NAMALWA (cell line): ENCODE measurements at places on chromosomes 12 and 14.

- no peak for DNase-seq
These were observed 938.6 kb upstream of the MDGA2 start for GRCh38 chr14:48614003-48614402.

GRCh38 chr12:88562846-88563582 lies 17.3 kb downstream of the KITLG start:
- no peak for DNase-seq

GRCh38 chr12:96623656-96624217 lies 134.4 kb downstream of the CFAP54 start:
- no peak for DNase-seq

GRCh38 chr12:46830731-46831334 lies 5.0 kb upstream of the SLC38A4 start:
- no peak for DNase-seq

DNA sequence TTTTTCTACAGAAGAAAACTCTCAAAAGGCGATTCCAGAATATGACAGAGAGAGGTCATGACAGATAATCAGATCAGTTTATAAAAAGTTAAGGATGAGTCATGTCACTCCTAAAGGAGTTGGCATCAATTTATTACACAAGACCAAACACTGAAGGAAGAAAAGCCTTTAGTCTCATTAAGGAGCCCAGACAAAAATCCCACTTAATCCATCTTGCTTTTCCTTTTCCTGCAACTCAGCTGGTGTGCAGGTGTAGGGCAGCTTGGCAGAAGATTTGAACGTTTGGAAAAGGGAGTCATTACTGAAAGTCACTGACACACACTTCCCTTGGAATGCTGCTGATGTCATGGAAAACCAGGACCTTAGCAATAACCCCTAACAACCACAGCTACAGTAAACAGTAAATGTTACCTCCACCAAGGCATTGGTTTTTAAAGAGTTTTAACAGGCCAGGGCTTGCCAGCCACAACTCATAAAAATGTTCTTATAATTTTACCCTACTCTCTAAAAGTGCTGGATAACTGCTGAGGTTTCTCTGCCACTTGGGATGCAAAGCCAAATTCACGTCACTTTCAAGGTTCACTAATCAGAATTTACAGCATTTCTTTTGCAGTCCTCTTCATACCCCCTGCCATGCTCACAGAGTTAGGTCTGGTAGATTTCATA lies 320.6 kb downstream of the RAD51B start:
- no peak for DNase-seq

DNA sequence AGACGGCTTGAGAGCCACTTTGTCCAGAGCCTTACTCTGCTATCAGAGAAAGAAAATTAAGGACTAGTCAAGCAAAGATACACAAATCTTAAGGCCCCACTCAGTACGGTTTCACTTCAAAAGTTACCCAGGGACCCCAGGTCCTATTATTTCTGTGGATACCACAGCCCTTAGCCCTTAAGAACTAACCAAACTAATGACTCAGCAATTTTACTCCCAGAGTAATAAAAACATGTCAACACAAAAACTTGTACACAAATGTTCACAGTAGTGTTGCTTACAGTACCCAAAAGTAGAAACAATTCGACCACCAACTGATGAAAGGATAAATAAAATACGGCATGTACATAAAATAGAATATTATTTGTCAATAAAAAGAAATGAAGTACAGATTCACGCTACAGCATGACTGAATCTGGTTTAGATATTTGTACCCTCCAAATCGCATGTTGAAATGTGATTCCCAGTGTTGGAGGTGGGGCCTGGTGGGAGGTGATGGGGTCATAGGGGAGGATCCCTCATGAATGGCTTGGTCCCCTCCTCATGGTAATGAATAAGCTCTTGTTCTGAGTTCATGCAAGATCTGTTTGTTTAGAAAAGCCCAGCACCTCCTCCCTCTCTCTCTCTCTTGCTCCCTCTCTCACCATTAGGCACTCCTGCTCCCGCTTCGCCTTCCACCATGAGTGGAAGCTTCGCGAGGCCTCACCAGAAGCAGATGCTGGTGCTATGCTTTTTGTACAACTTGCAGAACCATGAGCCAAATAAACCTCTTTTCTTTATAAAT lies 30.5 kb downstream of the AREL1 start:
- DNase-seq = no peak

DNA sequence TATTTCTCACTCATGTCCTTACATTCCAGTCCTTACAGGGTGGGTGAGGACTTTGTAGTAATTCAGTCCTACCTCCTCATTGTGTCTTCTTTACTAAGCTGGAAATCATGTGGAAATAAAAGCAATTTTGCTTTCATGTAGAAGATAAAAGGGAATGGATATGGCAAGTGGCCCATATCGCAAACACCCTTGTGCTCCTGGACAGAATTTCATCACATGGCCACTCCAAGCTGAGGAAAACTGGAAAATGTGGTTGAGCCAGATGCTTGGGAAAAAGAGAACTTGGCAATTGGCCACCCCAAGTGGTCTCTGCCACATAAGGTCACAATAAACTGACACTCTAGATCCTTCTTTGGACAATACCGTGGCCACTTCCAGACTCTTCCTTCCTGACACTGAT lies 64.2 kb upstream of the IFNG-AS1 start:
- no peak for DNase-seq

GRCh38 chr12:12240662-12241340 lies 26.0 kb downstream of the LRP6 start:
- DNase-seq = no peak

DNA sequence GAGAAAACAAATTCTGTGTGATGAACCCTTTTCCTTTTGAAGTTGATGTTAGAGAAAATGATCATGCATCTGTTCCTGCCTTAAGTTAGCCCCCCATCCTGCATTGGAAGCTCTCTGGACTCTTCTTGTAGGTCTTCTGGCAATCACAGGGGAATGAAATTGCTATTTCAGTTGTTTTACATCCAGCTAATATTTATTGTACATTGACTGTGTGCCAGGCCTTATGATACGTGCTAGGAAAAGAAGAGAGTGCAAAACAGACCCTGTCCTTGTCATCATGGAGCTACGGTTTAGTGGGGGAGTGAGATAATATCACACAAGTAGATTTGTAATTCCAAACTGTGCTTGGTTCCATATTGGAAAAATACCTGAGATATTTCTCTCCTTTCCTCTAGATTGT lies 118.6 kb downstream of the TGFB3 start:
- no peak for DNase-seq

- DNase-seq = peak; percentile 15
These were observed 19.3 kb downstream of the GXYLT1 start for GRCh38 chr12:42125388-42125767.

DNA sequence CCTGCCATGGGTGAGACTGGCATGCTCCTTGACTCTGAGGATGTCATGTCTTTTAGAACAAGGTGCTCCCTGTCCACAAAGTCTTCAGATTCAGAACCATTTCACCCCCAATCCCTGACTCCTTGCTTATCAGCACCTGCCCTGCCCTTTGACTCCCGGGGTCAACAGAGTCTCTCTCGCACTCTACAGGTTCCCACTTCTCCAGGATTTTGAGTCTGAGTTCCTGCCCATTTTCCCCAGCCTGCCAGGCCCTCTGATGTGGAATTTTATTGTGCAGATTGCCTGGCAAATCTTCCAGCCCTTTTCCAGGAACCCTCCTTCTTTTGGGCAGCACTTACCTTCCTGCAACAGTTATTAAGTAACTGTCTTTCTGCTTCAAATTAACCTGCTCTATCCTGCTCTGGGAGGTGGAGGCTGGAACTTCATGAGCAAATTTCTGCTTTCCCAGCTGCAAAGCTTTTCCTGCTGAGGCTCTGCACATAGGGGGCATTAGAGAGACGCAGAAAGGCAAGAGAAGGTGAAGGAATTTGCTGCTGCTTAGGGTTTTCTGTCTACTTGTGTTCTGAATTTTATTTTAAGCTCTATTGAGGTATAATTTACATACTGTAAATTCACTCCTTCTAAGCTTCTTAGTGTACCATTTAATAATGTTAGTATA lies 259.1 kb downstream of the PCNX1 start:
- DNase-seq = peak; percentile 14

- no peak for DNase-seq
These were observed 23.9 kb upstream of the TEX22 start for GRCh38 chr14:105374389-105374788.

- no peak for DNase-seq
These were observed 143.2 kb downstream of the ZFP36L1 start for GRCh38 chr14:68649476-68650189.

DNA sequence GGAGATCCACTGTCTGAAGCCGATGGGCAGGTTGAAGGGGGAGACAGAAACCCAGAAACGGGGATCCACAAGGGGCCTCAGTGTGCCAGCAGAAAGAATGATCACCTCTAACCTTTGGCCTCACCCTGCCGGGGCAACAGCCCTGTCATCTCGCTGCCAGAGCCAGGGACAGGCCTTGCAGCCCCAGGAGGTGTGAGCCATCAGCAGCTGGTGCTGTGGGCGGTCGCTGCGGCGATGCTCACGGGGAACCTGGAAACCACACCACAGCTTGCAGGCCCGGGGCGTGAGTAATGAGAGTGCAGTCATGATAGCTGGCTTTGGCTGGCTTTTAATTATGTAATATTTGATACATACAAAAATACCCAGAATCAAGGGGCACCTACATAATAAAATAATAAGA lies 4.7 kb upstream of the TTC7B start:
- DNase-seq = peak; percentile 7

- peak; percentile 15 for DNase-seq
These were observed 6.6 kb downstream of the BRF1 start for GRCh38 chr14:105294142-105294597.

DNA sequence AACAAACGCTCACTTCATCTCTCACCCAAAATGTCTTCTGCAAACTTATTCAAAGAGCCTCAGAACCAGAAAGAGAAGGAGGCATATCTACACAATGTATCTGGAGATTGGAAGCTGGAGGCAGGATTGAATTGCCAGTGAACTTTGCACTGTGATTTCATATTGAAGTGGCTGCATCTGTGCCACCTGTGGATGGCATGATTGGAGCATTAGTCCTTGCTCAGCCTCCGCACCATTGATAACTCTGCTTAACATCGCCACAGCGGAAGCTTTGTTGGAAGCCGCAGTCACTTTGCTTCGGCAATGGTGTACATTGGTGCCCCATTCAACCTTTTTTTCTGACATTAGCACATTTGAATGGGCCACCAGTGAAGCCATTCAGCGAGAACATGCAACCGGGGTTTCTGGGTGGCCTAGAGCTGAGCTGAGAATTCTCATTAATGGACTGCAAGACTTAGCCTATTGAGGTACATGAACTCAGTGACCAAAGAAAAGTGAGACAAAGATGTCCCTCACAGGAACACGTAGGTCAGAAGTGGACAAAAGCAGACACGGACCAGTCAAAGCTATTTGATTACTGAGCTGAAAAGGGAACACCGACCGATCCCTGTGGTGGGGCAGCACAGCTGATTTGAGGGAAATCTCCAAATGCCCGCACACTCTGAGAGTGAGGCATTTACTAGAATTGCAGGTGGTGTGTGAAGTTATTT lies 130.4 kb downstream of the BRMS1L start:
- no peak for DNase-seq

DNA sequence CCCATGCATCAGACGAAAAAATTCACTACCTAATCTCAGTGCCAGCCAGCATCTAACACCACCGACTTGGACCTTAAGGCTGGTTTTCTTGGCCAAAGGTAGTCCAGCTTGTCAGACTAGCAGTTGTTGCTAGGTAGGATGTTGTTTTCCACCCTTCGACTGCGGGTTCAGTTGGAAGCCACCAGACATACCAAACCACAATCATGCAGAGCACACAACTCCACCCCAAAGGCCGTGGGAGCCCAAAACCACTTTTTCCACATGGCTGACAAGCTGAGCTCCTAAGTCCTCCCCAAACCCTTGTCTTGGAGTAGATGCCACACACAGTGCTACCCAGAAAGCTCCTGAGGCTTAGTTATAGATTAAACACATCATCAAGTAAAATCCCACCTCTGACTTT lies 46.8 kb downstream of the LRIG3 start:
- no peak for DNase-seq

DNA sequence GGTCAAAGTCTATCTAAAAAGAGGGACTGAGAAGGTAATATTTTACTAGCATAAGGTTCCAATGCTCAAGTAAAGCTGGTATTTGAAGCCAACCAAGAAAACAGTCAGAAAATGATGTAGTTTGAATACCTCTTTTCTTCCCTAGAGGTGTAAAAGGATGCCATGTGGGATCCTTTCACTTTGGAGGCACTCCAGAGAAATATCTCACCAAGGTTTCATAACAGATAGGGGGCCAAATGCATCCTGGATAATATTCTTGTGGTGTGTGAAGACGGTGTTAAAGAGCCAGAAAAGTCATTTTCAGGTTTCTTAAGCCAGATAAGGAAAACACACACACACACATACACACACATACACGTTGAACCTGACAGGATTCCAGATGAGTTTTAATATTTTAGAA lies 136.1 kb upstream of the PRKD1 start:
- DNase-seq = no peak

DNA sequence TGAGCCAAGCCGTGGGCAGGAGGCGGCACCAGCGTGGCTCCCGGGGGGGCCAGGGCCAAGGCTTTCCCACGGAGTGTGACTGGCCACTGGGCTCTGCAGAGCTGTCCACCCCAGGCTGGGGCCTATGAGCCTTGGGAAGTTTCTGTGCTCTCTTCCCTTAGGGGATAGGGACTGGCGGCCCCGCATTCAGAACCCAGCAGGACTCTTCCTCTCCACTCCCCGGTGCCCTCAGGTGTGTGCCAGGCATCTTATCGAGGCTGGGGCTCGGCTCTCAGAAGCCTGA lies 17.8 kb upstream of the EIF2B2 start:
- no peak for DNase-seq

DNA sequence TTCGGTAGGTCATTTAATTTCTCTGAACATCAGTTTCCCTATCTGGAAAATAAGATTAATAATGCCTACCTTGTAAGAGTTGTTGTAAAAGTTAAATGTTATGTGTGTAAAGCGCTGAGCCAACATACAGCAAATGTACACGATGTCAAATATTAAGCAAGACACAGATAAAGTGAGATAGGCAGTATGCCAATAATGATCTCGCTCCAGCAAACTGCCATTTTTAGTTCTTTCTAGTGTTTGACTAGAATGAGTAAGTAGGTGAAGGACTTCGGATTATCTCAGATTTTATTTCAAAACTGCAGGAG lies 840 bp downstream of the DHRS7 start:
- no peak for DNase-seq

- no peak for DNase-seq
These were observed 146.2 kb upstream of the SLC38A2 start for GRCh38 chr12:46518729-46519128.

- DNase-seq = no peak
These were observed 1656.3 kb upstream of the FLRT2 start for GRCh38 chr14:83873669-83874068.

DNA sequence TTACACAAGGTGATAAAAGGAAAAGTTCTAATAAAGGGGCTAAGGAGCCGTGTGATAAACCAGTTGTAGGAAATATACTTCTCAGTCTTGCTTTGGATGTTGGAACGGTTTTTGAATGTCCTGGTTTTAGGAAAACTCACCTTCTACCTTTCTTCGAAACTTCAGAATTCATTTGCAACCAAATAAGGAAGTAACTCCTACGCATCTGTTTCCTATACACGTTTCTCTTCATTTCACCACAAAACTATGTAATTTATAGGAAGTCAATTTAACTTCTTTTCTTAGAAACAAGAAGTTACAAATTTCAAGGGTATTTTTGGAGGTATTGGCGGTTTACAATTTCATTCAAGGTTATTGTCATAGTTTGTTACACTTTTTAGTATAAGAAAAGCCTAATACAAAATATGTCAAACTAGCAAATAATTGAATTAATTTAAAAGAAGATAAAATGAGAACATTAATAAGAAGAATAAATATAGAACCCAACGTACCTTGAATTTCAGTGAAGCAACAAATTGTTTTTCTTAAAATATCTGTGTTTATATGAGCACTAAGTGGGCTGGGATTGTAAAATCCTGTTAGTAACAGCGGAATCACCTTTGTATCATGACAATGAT lies 33.2 kb upstream of the CD69 start:
- peak; percentile 61 for DNase-seq
